ENCODE measurements at places on chromosomes 6 and 20.

GRCh38 chr20:208942-209566 lies 18.0 kb upstream of the DEFB129 start:
- peak; percentile 10 for DNase-seq

- DNase-seq = peak; percentile 58
These were observed at the start of gene CCN5 for GRCh38 chr20:44714701-44715498. CCN5 (plus strand) TSS chr20:44715369; CDS start chr20:44715391, 22 bp downstream.

DNA sequence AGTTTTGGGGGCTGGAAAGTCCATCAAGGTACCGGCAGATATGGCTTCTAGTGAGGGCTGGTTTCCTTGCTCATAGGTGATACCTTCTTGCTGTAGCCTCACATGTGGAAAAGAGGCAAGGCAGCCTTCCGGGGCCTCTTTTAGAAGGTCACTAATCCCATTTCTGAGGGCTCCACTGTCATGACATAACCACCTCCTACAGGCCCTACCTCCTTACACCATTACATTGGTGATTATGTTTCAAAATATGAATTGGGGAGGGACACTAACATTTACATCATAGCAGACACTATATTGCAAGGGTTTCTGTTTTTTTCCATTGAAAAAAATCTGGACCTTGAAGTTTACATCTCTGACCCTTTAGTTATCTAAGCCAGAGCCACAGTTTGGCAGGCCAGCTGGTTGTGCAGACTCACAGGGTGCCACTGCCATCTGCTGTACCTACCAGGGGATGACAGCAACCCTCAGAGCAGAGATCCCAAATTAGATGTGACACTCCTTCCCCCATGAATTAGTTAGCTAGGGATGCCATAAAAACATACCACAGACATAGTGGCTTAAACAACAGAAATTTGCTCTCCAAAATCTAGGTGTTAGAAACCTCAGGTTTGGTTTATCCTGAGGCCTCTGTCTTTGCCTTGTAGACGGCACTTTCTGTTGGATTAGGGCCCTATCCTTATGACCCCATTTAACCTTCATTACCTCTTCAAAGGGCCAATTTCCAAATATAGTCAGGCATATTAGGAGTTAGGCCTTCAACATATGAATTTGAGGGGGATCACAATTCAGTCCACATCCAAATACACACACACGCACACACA lies 166.4 kb upstream of the RNF217 start:
- DNase-seq = peak; percentile 33

DNA sequence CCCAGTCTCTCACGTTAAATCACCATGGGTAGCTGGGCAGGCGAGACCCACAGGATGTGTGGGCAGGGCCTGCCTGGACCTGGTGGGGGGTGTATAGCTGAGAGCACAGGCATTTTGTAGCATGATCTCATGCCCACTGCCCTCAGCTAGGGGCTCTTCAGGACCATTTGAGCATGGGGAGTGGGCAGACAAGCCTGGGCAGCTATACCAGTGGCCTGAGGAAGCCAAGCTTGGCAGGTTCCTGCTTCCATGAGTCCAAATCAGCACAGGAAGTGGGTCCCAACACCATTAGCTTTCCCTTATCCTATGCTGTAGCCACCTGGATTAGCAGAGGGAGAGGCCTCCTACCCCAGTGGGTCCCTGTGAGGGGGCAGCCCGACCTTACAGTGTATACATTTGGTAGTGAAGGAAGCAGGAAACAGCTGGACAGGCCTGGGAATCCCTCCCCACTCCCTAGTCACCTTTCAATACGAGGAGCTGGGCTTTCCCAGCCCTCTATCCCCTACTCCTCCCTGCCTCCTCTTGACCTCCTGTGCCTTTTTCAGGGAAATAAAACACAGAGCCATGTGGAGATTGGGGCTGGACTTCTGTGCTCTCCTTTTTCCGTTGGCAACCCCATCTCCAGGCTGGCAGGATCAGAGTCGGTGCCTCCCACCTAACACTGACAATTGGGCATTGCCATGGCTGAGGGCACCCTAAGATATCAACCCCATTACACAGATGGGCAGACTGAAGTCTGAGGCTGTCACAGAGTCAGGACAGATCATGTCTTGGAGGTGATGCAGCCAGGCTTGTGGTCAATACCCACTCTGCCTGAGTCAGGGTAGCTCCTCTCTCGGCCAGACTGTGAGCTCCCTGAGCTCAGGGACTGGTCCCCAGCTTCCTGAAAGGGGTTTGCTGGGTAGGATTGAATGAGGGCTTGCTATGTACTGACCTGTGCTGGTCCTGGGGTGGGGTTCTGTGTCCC lies 59.8 kb downstream of the MRPL14 start:
- no peak for DNase-seq

All from putamen (tissue), 1 donor.